ENCODE measurements at places on chromosomes 16 and 17.
A peak's percentile ranks its signal among the peaks of the same experiment; 100 is the strongest.

DNA sequence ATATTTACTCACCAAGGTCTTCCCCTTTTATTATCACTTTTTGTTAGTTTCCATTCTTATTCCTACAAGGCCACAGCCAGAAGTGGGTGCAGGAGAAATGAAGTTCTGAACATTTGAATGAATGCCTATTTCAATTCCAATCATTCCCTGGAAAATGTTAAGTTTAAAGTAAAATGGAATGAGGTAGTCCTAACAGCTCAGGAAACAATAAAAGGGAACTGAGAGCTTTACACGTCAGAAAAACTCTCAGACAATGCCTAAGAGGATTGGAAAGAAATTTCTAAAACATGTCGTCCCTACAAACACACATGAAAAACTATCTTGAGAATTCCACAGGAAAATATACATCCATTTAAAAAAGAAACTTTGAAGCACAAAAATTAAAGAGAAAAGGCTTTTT is 238.8 kb downstream of the STX8 start:
- no peak for DNase-seq

GRCh38 chr16:56198755-56199114 is 7.4 kb downstream of the GNAO1 start:
- no peak for DNase-seq

DNA sequence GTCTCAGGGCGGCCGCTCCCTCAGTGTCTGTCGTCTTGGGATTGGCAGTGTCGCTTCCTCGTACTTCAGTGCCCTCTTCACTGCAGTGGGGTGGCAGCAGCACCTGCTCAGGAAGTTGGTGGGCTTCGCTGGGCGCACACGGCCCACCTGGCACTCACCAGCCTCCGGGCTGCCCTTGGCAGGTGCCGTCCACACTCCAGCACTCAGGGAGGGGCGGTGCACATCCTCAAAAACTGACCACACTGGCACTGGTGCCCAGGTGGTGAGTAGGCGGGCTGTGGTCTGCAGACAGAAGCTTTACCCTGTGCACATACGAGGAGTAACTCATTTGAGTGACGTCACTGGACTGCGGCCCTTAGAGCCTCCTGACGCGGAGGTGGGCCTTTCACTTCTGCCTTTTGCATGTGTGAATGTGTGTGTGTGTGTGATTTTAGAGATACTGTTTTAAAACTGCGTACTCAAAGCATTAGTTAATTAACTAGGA is 94.6 kb downstream of the BANP start:
- no peak for DNase-seq

DNA sequence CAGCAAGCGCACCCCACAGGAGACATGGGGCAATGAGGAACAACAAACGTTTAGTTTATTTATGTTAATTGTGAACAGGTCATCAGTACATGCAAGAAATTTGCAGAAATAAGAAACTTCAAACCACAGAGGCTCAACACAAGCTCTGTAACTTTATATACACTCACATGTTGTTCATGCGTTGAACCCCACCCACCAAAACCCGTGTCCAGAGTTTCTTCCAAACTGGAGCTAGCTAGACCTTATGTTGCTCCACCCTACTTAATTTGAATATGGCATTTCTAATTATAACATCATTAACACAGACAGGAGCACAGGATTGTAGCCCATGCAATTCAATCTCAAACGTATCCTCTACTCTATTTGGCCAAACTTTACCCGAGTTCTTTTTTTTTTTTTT is 192.1 kb downstream of the ZNF18 start:
- no peak for DNase-seq

- DNase-seq = no peak
Measured at GRCh38 chr17:31549121-31549524, 157.6 kb downstream of the RAB11FIP4 start.

DNA sequence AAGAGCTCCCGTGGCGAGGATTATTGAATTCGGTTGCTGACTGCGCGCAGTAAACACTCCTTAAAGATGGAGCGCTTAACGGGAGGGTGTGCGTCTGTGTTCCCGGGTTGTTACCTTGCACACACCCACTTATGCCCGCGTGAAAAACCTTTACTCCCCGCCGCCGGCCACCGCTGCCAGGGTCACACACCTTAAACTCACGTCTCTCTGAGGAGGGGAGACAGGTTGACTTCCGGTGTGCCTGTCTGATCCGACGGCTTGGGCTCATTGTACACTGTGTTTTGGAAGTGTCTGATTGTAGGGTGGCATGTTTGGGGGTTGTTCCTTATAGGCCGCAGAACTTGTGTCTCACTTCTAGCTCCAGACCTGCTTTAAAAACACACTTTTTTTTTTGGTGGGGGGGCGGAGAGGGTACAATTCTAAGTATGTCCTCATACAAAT is 66.8 kb downstream of the KPNA2 start:
- peak; percentile 32 for DNase-seq

DNA sequence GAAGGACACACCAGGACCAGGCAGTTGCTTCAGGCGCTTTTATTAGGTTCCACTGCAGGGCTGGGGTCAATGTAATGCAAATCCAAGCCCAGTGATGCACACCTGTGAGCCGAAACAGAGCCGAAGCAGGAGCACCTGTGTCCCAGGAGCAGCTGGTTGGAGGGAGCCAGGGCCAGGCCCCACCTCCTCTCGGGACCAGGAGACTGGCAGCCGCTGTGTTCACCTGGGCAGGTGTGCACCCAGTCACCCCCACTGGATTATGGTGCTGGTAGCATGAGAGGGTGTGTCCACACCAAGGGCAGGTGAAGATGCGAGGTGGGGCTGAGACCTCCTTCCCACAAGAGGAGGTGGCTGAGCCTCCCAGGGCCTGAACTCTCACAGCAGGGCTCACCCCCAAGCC is 4.7 kb upstream of the FAAP100 start:
- DNase-seq = no peak

GRCh38 chr16:58717994-58718393 is 16.1 kb downstream of the GOT2 start:
- no peak for DNase-seq

GRCh38 chr16:1280783-1281182 is 24.9 kb downstream of the TPSD1 start:
- DNase-seq = no peak

DNA sequence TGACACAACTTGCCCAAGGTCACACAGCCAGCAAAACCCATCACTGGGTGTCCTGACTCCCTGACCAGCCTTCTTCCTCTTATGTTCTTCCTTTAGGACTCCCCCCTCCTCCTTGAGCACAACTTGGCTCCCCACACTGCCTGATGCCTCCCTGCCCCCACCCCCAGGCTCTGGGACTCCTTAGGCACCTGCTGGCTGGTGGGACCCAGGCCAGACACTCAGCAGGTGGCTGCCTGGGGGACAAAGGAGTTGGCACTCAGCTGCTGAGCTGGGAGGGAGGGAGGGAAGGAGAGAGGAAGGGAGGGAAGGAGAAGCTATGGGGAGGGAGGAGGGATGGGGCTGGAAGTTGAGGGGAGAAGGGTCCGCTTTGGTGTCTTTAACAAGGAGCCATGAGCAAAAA is 8.0 kb downstream of the SEZ6 start:
- DNase-seq = no peak

DNA sequence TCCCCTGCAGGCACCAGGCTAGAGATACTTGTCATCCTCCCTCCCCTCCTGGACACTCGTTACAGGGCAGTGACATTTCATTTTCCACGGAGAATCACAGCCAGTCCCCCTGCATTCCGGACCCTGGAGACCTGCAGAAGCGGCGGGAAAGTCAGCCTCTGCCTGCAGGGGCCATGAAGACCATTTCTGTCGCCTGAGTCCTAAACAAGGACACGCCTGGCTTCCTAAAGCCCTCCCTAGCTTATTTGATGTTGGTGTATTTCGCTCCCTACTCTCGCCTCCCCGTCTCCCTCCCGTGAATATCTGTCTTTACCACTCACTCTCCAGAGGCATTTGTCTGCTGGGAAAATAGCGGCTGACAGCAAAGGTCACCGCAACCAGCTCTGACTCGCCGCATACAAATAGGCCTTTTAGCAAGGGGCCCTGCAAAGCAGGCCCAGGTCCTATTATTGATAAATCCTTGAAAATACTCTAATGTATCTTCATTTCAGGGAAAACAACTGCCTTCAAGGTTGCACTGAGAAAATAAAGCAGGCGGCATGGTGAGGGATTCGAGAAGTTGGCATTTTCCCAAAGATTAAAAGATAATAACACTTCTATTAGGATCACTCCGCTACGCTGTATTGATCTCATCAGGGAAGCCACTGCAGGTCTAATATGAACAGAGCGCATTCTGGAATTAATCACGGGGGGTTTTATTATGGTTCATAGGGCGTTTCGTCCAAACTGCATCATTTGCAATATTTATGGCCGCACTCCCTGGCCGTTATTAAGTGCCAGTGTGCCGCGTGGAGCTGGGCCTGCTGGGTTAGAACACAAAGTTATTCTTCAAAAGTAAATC is 447.1 kb upstream of the CDH5 start:
- no peak for DNase-seq

DNA sequence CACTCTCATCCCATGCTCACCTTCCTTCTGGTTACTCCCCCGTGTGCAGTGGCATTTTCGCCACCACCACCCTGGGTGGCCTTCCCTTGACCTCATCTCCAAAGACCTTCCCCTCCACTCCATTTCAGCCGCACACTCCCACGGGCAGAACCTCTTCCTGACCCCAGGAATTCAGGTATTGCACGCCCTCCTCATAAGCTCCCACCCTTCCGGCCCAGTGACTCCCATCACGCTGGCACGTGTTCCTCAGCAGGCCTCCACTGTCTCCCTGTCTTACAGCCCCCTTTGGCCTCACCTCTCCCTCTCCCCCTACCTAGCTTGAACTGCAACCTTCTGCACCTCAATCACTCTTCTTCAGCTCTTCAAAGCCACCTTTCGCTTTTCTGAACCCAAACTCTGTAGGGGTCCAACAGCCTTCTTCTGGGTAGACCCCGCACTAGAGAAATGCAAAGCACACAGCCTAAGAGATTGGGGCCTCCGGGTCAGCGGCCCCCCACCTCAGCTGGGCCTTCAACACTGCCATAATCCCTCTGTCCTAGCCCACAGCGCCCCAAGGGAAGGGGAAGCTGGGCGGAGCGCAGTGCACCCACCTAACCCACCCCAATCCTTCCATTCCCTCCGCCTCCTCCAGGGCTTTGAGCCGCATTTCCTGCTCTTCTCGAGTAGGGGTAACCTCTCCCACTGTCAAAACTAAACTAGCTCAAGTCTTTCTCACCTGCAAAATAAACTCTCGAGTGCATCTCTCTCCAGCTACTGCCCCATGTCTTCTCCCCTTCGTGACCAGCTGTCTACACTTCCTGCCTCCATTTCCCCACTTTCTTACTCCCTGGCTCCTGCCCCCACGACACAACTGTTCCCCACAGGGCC is 1.7 kb upstream of the TMEM97 start:
- DNase-seq = no peak

GRCh38 chr16:48091117-48091516 is 64.7 kb downstream of the ABCC12 start:
- DNase-seq = no peak

- no peak for DNase-seq
Measured at GRCh38 chr16:49697631-49698452, 158.1 kb downstream of the ZNF423 start.

DNA sequence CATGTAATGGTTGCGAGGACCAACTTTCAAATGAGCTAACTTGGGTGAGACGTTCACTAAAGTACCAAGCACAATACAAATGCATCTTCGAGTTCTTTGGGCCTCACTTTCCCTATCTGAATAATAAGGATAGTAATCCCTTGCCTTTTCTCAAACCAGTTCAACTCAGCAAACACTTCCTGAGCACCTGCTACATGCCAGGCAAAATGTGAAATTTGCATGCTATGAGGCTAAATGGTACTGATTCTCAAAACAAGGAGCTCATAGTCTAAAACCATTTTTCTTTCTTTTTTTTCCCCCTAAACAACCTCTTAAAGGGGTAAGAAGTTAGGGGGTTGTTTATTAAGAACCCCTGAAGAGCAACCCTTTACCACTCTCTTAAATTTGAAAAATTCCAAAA is 101.4 kb upstream of the HLF start:
- no peak for DNase-seq

DNA sequence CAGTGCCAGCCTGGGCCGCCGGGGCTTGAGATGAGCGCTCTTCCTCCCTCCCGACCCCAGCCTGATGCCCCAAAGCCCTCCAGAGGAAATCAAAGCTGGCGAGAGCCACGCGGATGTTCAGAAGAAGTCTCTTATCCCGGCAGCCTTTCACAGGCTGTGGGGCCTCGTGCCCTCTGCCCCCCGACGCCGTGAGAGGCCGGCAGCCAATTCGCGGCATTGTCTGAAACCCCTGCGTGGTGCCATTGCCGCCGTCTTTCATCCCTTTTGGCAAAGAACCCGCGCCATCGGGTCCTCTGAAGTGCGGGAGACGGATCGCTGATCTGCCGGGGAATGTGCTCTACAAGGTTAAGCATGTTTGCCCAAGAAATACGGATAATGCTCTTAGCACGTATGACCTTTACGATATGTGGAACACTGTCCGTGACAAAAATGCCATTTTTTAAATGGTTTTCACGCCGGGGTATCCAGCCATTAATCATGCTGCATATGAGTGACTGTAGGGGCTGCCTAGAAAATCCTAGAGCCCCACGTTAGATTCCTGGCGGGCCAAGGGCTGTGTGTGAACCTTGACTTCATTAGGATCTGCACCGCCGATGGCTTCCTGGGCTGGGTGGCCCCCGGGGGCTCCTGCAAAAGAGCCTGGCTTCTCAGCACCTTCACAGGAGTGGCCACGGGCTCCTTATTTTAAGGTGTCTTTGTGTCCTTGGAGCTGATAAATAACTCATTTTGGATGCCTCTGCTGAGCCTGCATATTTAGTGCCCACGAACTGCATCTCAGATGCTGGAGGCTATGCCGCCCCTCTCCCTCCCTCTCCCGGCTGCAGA is 165.1 kb upstream of the TNRC6C start:
- no peak for DNase-seq

- no peak for DNase-seq
Measured at GRCh38 chr17:45784293-45784740, at the start of gene CRHR1. Gene CRHR1, plus strand, starts transcription at chr17:45784320. Its CDS starts 225 bp downstream, at chr17:45784545.

- DNase-seq = no peak
Measured at GRCh38 chr16:72590151-72590937, 418.4 kb upstream of the PMFBP1 start.

DNA sequence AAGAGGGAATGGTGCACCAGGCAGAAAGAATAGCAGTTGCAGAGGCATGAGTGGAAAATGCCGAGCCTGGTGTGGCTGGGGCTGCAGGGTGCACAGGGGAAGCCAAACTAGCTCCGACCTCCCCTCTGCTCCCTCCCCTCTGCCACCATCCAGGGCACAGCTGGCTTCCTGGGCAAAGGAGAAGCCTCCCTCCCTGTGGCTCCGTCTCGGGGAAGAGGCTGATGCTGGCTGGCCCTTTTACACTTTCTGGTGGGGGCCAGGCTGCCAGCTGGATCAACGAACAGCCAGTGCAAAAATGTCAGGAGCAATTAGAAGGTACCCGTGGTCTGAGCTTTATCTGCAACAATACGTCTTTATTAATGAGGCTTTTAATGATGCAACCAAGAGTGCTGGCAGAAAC is 37.1 kb upstream of the KCNJ12 start:
- DNase-seq = no peak

GRCh38 chr17:72399023-72399607 is 278.3 kb downstream of the SOX9 start:
- DNase-seq = no peak

- DNase-seq = no peak
Measured at GRCh38 chr17:39709998-39710964, 10.4 kb downstream of the ERBB2 start.

Measured in femur (tissue), 1 donor.